ENCODE measurements at places on chromosomes 11 and 22.

- DNase-seq, result peak; percentile 24
Measured at GRCh38 chr11:66100272-66101065, 30.4 kb downstream of the PACS1 start.

- peak; percentile 54 for DNase-seq
Measured at GRCh38 chr11:93543292-93543977, at the start of gene SMCO4. SMCO4 (minus strand) TSS chr11:93543391; CDS start chr11:93479189, 64,202 bp downstream.

- no peak for DNase-seq
Measured at GRCh38 chr11:75547617-75548058, 14.4 kb upstream of the SERPINH1 start.

- peak; percentile 44 for DNase-seq
Measured at GRCh38 chr11:47161134-47161854, 15.4 kb downstream of the ARFGAP2 start.
